ENCODE measurements at places on chromosomes 12 and 14. TPM values are rescaled to one million over a fixed set of nuclear protein-coding genes. Genes with fewer than 3 reads are reported as not detected.

The OTOGL gene
- total RNA-seq: 0.27 TPM

The IFNG gene
- not detected for total RNA-seq

The TAS2R9 gene
- not detected for total RNA-seq

The CLEC4E gene
- total RNA-seq: not detected

The CLEC1A gene
- total RNA-seq: 0.28 TPM

The RASSF9 gene
- total RNA-seq: not detected

The TAS2R8 gene
- total RNA-seq: not detected

The ARHGEF40 gene
- total RNA-seq: 33.2 TPM

The DBX2 gene
- total RNA-seq: not detected

The AKAP6 gene
- total RNA-seq: 9.8 TPM

The GPR137C gene
- total RNA-seq: 0.63 TPM

The NPFF gene
- total RNA-seq: not detected

The SSTR1 gene
- 201 TPM for total RNA-seq

The ACRBP gene
- not detected for total RNA-seq

The KRAS gene
- 18.9 TPM for total RNA-seq

Data from HFFc6 (cell line).